Muscle of back (tissue), 13 donors: ENCODE measurements at places on chromosomes 3 and 15.
A peak's percentile ranks its signal among the peaks of the same experiment; 100 is the strongest.

DNA sequence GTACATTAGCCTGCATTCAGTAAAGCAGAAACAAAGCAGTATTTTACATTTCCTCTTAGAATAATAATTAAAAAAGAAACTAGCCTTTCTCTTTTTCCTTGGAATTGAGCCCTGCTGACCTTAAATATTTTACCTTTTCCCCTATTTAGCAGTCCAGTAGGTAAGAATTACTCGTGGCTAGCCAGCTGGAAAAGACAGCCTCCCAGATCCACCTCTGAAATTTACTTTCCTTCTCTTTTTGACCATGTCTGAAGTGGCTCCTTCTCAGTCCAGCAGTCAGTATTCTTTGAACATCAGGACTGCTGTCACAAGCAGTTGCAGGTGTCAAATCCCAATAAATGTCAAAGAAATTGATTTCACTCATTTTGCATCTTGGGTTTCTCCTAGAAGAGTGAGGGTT, 311.5 kb upstream of the DCBLD2 start:
- no peak for DNase-seq

DNA sequence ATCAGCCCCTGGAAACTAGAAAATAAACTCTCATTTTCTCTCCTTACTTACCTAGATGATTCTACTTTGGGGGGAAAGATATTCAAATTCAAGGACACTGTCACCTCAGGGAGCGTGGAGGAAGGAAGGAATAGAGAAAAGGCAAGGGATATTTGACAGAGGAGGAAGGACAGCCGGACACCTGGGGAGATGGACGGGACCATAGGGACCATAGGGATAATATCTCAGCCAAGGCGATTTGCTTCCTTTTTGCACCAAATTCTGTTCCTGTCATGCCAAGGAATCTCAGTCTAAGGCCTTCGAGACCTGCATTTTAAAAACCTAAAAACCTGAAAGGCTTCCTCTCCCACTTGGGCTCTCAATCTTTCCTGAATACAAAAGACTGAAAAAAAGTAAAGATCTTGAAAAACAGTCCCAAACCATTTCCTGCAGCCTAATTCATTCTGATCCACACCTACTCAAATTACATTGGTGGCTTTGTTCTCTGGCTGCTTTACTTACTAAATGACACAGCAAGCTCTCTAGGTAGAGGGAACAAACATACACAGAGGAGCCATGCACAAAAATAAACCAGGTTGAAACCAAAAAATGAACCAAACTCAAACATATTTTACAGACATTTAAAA, 73.9 kb upstream of the SLC24A5 start:
- no peak for DNase-seq

DNA sequence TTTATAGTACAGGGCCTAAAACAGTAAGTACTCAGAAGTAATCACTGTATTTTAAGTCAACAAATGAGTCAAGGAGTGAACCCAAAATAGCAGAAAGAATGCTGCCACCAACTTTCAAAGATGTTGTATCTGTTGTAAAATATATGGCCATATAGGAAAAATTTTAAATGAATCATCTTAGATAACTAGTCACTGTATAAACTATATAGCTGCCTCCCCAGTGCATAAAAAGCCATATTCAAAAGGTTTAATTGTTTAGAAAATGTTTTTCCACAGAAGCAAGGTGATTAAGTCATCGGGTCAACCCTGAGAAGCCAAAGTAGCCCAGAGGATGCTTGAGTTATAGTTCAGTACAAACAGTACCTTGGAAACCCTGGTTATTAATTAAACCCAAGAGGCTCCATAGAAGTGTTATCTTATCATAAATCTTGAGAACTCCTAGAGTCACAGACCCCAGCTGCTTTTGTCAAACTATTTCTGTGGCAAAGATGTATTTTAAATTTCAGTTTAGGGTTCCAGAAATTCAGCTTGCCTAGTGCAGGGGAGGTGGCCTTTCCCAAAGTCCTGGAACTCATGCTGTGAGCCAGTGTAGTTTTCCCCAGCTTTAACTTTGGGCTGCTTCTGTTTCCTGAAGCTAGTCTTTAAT, 39.2 kb downstream of the MBNL1 start:
- no peak for DNase-seq

- peak; percentile 57 for DNase-seq
Measured at GRCh38 chr15:65083262-65083701, 6.7 kb downstream of the KBTBD13 start.

- no peak for DNase-seq
Measured at GRCh38 chr15:57916695-57917094, 148.8 kb downstream of the ALDH1A2 start.

DNA sequence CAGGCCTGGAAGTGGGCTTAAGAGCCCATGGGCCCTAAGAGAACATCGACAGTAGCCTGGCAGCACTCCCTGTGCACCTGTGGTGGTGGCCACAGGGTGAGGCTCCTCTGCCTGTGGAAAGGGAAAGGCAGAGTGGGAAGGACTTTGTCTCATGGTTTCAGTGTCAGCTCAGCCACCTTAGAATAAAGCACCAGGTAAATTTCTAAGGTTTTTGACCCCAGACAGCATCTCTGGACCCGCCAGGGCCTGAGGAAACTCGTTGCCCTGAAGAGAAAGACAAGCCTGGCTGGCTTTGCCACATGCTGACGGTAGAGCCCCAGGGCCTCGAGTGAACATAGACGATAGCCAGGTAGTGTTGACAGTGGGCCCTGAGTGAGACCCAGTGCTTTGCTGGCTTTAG, 22.1 kb downstream of the GOLGA6A start:
- no peak for DNase-seq

DNA sequence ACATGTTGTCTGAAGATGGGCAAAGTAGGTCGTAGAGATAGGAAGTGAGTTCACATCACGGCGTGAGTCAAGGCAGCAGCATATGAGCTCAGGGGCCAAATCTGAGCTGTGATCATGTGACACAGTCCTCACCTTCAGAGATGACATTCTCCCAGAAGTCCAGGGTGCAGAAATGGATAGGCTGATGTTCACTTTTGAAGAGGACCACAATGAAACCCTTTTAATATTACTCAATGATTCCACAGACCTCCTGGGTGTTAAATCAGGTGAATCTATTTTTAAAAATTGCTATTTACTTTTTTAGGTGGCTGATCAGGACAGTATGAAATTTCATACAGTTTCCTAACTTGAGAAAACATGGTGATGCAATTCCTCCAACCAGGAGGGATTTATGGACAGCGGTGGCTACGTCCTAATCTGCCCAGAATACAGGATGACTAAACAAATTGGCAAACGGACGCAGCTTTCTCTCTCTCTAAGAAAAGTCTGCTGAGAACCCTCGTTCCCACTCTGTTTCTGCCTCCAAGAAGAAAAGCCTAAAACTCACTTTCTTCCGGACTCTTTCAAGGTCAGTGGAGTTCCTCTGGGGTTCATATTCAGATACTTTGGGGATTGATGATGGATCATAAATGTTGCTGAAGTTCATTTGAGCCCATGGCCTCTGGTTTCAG, 34.4 kb downstream of the B3GNT5 start:
- no peak for DNase-seq

GRCh38 chr3:128179484-128179819, 26.2 kb downstream of the EEFSEC start:
- DNase-seq = no peak

DNA sequence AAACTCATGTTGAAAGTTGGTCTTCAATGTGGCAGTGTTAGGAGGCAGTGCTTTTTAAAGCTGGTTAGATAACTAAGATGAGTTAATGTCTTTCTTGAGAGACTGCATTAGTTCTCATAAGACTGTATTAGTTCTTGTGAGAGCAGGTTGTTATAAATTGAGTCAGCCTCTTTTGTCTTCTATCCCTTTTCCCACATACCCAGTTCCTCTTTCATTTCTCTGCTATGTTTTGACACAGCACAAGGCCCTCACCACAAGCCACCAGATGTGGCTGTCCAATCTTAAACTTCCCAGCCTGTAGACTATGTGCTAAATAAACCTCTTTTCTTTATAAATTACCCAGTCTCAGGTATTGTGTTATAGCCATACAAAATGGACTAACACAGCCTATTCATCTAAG, 94.6 kb upstream of the SNTN start:
- DNase-seq = no peak

- DNase-seq = no peak
Measured at GRCh38 chr3:185655426-185656320, 69.6 kb downstream of the SENP2 start.

- no peak for DNase-seq
Measured at GRCh38 chr3:58296269-58296668, 9.8 kb upstream of the RPP14 start.

GRCh38 chr15:92316586-92317295, 76.9 kb upstream of the ST8SIA2 start:
- no peak for DNase-seq

DNA sequence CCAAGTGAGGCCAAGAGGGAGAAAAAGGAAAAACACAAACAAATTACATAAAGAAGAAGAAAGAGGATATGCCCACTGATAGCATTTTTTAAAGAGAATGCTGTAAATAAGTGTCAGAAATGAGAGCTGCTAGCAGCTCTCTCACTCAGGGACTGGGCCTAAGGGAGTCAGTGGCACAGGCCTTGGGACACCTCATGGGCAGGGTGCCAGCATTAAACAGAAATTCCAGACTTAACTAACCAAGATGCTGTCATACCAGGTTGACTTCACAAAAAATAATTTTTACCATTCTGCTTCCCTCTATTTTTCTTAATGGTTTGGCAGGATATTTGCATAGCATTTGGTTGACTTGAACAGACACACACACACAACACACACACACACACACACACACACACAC, 92.3 kb upstream of the ADAMTSL3 start:
- no peak for DNase-seq

DNA sequence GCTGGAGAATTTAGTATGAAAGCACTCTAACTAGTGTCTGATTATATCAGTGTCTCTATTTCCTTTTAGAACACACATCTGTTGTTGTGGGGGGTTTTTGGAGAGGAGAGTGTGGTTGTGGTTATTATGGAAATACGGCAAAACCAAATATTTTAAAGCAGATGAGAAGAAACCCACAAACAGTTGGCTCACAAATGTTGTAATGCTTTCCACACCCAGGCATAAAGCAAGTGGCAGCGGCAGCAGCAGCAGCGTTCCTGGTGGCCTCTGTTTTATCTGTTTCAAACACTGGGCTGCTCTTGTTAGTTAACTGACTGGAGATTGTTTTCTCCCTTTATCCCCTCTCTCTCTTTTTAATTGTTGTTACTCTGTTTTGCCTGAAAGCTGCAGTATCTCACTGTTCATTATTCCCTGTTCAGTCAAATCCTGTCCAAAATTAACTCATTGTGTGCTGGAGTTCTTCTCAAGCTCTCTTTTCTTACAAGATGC, 1045.5 kb upstream of the NR2F2 start:
- peak; percentile 32 for DNase-seq

GRCh38 chr3:36444909-36445308, 64.6 kb downstream of the STAC start:
- no peak for DNase-seq
